ENCODE measurements at places on chromosomes 11 and 22. TPM values are rescaled to one million over a fixed set of nuclear protein-coding genes. Genes with fewer than 3 reads are reported as not detected.

DNA sequence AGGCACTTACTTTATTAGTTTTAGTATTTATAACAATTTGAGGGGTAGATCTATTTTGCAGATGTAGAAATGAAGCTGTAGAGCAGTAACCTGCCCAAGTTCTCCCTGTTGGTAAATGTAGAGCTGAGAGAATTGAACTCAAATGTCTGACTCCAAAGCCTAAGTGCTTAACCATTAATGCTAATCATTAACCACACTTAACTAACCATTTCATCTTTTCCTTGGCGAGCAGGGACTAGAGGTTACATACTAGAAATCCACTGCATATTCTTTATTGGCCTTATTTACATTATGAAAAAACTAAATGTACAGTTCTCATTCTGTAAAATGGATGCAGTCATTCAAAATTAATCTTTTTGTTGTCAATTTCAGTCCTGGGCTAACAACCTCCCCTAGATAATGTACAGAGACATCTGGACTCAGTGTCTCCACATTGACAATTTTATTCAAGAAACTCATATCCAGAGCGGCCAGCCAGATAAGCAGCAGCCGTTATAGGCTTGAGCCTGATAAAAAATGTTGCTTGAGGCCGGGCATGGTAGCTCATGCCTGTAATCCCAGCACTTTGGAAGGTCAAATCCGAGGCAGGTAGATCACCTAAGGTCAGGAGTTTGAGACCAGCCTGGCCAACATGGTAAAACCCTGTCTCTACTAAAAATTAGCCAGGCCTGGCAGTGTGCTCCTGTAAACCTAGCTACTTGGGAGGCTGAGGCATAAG lies 76.7 kb upstream of the PICALM start:
- no peak for DNase-seq

GRCh38 chr11:118098996-118099837 lies 12.5 kb upstream of the SMIM35 start:
- DNase-seq = no peak

GRCh38 chr11:7531011-7531410 lies 17.2 kb downstream of the PPFIBP2 start:
- no peak for DNase-seq

GRCh38 chr22:43206509-43207161 lies 19.7 kb upstream of the TTLL12 start:
- no peak for DNase-seq

- no peak for DNase-seq
These were observed 85.7 kb downstream of the PHF21B start for GRCh38 chr22:44924098-44924497.

- DNase-seq = no peak
These were observed 21.6 kb upstream of the NUP160 start for GRCh38 chr11:47869544-47870393.

DNA sequence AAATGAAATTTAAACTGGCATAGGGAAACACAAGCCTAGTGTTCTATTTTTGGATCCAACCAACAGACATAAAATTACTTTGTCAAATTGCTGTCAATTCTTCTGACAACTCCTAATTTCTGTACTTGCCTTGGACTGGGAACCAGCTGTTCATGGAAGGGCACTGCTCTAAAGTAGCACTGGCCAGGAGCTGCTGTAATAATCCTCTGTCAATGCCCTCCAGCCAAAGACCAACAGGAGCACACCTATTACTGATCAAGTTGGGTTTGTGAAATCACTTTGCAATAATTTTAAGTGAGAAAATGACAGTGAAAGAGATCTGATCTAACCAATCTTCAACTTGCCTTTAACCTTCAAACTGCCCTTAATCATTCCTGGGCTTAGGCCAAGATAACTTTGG lies 18.9 kb upstream of the TMEM123 start:
- no peak for DNase-seq

GRCh38 chr22:37918580-37919270 lies 12.6 kb downstream of the MICALL1 start:
- DNase-seq = no peak

Gene USH1C
- not detected for polyA plus RNA-seq

Gene MGAT3
- 0.27 TPM for polyA plus RNA-seq
